Activated naive CD4-positive, alpha-beta T cell treated with Interleukin-2 at 50 U/mL for 16 hours (primary cell): ENCODE measurements at places on chromosomes 16 and 17.
A peak's percentile ranks its signal among the peaks of the same experiment; 100 is the strongest.

- DNase-seq = peak; percentile 38
These were observed 23.6 kb downstream of the SEZ6 start for GRCh38 chr17:28982131-28982793.

GRCh38 chr16:57531635-57532265, 4.6 kb downstream of the CCDC102A start:
- DNase-seq = no peak

DNA sequence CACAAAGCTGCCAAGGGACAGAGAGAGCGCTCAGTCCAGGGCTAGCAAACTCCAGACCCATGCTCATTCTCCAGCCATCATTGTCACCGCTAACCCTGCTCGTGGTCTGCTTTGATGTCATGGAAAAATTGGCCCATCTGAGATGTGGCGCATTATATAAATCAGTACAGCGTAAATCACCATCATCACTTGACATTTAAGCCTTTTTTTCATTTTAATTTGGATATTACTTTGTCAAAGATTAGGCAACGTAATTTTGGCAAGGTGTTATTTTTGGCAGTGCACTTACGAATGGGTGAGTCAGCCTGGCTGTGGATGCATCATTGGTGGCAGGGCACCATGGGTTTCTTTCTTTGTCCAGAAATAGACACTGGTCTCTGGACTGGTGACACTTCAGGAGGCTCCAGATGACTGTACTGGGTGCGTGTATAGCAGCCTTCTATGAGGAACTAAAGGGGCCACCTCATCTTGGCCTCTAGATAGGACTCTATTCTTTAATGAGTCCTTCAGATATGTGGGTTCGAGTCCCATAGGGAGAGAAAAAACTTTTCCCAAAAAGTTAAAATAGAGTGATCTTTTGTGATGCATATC, 166.3 kb downstream of the MSI2 start:
- no peak for DNase-seq

DNA sequence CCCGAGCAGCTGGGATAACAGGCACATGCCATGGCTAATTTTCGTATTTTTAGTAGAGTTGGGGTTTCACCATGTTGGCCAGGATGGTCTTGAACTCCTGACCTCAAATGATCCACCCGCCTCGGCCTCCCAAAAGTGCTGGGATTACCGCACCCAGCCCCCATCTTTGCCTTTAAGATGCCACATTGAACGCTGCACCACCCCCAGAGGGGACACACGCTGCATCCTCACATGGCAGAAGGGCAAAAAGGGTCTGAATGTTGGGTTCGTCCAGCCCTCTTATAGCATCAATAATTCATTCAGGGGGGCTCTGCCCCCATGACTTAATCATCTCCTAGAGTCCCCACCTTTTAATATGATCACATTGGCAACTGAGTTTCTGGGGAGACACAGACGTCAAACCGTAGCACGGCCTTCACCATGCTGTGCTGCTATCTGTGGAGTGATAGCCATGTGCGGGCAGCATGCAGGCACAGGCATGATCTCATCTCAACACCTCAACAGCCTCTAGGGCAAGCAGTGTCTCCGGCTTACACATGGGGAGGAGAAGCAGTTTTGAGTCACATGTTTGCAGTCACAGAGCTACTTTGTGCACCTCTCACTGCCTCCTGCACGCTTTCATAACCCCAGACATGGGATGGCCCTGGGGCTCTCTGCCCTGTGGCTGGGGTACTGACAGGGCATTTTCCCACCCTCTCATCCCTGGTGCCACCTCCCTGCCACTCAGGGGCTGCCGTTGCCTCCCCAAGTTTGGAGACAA, 30.0 kb downstream of the IL21R start:
- no peak for DNase-seq

DNA sequence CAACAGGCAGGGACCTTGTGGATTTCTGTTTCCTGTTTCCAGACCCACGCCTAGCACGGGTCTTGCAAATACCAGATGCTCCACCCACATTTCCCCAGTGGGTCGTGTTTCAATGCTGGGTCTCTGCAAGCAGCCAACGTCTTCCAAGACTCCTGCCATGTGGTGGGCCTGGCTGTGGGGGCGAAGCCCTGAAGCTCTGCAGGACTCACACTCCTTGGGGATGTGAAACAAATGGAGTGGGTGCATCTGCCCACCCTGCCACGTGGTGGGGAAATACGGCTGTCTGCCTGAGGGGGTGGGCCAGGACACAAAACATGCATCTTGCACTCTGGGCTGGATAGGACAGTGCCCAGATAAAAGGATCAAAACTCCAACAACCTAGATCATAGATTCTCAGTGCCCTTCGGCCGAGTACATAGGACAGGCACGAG, 32.6 kb downstream of the FA2H start:
- no peak for DNase-seq

DNA sequence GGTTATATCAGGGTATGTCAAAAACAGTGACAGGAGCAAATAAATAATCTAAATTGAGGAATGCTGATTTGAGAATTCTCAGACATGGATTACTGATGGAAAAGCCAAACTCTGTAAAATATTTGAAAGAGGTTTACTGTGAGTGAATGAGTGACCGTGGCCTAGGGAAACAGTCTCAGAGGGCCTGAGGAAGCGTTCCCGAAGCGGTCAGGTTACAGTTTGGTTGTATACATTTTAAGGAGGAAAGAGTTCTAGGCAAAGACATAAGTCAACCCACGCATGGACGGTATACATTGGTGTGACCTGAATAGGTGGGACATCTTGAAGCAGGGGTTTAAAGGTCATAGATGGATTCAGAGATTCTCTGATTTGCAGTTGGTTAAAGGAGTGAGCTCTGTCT, 771.7 kb downstream of the KCNJ18 start:
- no peak for DNase-seq

DNA sequence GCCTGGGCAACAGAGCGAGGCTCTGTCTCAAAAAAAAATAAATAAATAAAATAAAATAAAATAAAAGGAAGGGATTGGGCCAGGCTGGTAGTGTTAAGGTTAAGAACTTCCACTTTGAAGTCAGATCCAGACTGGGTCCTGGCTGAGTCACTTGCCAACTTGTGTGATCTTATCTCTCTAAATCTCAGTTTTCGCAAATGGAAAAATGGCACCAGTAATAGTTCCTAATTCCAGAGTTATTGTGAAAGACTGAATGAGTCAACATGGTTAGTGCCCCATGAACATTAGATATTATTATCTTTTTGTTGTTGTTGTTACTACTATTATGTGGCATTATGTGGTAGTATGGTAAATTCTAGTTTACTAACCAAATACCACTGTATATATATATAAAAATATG, 188.0 kb upstream of the AXIN2 start:
- DNase-seq = no peak

- no peak for DNase-seq
These were observed 95.1 kb downstream of the NTN1 start for GRCh38 chr17:9116311-9116835.

DNA sequence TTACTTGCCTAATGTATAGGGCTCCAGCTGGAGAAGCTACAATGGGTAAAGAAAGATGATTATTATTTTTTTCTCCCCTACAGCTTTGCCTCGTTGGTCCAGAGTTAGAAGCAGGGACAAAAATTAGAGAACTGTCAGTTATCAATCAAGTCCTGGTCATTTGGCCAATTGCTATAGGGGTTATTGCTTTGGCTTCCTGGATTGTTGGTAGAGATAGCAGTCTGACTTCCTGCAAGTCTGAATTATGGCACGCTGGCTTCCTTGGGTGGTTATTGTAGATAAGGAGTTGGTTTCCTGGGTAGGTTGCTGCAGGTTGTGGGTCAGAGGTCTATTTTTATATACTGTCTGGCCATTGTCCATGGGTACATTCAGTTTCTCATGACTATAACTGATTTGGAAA, 84.7 kb upstream of the ELAC2 start:
- no peak for DNase-seq

- no peak for DNase-seq
These were observed 86.0 kb upstream of the AMZ2 start for GRCh38 chr17:68161644-68162428.

DNA sequence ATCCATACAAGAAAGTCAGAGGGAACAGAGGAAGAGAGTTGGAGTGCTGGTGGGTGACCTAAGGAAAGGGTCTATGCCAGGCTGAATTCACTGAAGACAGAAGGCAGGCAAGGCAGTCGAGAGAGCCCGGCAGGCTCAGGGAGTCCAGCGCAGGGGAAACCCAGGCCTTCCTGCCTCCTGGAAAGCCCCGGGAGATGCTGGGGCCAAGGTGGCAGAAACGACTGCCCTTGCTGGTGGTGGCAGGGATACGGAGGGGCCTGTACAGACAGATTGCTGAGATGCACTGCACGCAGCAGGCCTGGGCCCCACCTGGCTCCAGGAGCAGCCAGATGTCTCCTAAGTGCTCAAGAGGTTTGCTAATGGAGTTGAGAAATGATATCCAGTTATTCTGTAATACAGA, 59.8 kb downstream of the GTF3C1 start:
- no peak for DNase-seq

GRCh38 chr17:66476014-66476413, 173.6 kb downstream of the PRKCA start:
- DNase-seq = peak; percentile 14

DNA sequence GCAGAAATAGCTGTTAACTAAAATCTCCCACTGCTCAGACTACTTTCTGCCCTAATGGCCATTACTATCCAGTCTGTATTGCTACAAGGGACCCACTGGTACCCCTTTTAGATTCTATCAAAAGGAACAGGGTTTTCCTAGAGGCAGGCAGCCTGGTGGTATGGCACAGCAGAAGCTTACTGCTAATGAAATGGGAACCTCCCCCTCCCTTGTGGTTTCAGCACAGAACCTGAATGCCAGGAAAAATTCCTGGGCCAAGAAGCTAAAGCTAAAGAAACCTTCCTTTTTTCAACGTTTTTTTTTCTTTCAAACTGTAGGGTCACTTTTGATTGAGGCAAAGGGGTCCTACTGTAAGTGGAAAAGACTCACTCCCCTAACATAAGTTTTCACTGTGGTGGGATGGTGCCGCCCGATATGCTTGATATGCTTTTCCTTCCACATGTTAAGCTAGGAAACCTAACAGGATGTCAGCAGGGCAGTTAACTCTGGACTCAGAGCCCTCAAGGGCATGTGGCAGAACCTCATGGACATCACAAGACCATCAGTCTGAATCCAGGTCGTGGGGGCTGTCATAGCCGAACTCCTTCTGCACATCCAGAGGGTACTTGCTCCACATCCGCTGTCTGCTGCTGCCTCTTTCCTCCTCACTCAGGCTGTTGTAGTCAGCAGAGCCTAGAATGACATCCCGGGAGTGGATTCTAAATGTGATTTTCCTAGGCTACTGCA, 9.8 kb downstream of the SLC7A6OS start:
- no peak for DNase-seq

DNA sequence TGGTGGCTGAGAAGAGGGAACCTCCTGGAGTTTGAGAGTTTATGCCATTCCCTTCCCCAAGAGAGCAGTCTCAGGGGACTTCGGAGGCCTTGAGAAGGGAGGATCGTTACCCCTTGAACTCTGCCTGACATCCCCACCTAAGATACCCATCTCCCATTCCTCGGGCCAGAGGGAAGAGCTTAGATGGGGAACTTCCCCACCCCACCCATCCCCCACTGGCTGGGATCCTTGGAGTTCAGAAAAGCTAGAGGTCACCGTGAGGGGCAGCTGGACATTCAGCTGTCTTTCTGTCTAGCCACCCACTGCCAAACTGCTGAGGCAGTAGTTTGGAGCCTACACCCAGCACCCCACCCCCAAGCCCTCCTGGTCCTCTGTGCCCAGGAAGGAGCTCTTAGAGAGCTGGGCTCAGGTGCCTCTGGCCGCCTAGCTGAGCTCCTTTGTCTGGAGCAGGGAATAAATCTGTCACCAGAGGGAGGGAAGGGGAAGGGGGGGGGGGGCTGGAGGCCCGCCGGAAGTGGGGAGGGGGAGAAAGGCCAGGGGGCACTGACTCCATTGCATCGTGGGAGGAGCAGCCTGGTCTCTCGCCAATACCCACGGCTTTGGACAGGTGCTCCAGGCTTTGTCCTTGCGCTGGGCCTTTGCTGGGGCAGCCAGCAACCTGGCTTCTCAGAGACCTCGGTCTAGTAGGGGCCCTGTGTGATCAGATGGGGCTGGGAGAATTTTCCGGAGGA, 1.0 kb downstream of the HSD11B2 start:
- DNase-seq = no peak

DNA sequence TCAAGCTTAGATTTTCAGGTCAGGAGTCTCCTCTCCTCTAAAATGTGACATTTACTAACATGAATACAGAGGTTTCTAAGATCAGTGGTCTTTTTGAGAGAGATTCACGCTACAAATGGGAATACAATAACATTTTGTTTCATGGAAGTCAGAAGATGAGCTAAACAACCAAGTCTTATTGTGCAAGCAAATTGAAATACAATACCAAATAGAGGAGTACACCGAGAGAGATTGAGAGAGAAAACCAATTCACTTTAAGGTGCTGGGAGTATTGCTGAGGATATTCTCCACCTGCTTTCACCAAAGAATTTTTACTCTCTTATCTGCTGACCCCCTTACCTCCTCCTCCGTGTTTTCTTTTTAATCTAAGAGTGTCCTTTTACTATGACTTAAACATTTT, 11.5 kb downstream of the VEZF1 start:
- DNase-seq = no peak

- no peak for DNase-seq
These were observed 24.7 kb downstream of the SOX9 start for GRCh38 chr17:72145562-72145961.

- no peak for DNase-seq
These were observed 12.1 kb downstream of the ZDHHC7 start for GRCh38 chr16:84999200-84999599.

DNA sequence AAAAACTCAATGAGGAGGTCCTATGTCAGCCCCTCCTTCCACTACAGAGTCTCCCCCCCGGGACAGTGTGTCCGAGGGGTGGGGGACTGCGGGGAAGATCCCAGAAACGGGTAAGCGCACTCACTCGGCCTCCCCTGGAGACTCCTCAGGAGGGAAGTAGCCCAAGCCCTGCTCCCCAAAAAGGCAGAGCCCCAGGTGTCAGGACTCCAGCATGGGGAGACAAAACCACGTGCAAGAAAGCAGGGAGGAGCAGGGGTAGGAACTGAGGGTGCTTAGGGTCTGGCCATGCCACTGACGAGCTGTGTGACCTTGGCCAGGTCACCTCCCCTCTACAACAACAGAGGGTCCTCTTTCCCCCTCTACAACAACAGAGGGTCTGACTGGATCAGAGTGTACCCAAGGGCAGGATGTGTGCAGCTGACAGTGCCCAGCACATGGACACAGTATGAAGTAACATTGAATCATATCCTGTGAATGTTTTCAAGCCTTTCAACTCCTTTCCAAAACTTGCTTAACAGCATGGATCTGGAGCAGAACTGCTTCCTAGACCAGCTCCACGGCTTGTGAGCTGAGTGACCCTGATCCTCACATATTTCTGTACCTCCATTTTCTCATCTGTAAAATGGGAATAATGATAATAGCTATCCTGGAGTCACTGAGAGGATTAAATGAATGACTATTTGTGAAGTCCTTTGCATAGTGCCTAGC, 2.1 kb upstream of the NAGS start:
- no peak for DNase-seq

- no peak for DNase-seq
These were observed 827 bp upstream of the UBALD1 start for GRCh38 chr16:4615384-4616046.

GRCh38 chr17:14910916-14911315, 354.2 kb downstream of the PMP22 start:
- DNase-seq = no peak
